Left hindlimb (tissue), 1 donor: ENCODE measurements at places on chromosomes 1 and 21.

DNA sequence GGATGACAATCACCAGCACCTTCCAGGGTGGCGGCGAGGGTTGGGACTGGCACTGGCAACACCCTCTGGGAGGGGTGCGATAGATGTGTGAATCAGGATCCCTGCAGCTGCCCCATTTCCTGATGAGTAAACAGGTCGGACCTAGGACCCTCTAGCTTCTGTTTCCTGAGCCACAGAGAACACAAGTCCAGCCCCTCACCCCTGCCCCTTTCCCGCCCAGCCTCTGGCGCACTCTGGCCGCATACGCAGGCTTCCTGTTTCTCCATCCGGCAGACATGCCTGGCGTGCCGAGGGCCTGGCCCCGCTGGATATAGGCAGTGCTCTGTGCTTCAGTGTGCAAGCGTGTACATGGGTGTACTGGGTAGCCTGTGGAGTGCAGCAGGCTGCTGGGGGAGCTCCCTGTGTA lies 4.6 kb downstream of the PEAR1 start:
- peak; percentile 83 for DNase-seq

DNA sequence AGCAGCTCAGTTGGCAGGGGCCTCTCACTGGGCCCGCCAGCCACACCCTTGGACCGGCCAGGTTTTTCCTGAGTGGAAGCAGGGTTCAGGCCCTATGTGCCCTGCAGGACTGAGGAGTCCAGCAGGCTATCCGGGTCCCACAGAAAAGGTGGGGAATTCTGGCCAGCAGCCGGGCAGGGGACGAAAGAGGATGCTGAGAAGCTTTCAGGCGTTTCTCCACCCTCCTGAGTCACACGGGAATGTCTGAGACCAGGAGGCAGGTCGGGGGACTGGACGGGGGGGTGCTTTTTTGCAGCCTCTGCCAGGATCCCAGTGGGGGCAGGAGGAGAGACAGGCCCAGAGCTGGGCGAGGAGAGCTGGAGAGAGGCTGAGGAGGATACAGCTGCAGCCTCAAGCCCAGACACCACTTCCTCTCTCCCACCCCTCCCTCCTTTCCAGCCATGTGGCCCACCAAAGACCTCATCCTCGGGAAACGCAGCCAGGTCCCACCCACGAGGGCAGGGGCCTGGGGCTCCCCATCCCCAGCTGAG lies 105.4 kb downstream of the SPSB1 start:
- DNase-seq = peak; percentile 78

DNA sequence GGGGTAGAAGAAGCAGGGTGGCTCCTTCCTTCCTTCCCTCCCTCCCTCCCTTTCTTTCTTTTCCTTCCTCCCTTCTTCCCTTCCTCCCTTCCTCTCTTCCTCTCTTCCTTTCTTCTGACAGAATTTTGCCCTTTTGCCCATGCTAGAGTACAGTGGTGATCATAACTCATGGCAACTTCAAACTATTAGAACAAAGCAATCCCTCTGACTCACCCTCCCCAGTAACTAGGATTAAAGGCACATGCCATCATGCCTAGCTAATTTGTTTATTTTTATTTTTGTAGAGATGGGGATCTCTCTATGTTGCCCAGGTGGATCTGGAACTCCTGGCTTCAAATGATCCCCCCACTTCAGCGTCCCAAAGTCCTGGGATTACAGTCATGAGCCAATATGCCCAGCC lies 10.0 kb upstream of the RPE65 start:
- no peak for DNase-seq

GRCh38 chr1:68173936-68174737 lies 58.2 kb downstream of the WLS start:
- peak; percentile 71 for DNase-seq

DNA sequence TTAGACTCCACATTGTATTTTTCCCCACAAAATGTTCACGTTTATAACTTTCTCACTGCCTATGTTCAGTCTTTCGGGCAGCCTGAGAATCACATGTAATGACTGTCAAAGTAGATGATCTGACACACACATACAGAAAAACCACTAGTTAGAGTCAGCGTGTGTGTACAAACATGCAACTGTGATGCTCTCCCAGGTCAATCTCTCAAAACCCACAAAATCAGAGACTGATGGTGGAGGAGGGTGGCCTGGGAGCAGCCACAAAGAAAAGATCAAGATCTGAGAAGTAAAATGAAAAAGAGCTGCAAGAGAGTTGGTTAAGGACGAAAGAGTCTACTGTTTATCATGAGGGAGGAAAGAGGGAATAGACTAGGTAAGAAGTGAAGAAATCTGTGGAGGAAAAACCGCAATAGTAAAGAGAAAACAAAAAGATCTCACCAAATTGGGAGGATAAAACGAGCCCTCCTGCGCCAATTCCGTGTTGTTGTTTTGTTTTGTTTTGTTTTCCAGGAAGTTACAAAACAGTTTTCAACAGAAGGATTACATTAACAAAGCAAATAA lies 2.3 kb downstream of the EGLN1 start:
- DNase-seq = no peak

DNA sequence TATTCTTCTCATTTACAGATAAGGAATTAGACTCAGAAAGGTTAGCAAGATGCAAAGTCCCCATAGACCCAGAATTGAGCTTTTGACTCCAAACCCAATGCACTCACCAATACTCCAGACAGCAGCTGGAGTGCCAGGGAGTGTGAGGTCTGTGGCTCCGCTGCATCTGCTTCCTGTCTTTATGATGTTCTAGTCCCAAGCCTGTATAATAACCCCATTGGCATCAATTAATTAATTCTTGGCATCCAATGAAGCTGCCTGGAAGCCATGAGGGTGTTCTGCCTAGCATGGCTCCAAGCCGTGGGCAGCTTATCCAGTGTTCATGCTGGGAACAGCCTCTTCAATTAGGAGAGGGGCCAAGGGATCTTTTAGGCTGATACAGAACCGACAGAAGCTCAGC lies 188.7 kb downstream of the GIPC2 start:
- DNase-seq = no peak

- DNase-seq = no peak
These were observed 76.3 kb upstream of the COX20 start for GRCh38 chr1:244759158-244759557.

GRCh38 chr1:25089772-25090171 lies 142.5 kb downstream of the SYF2 start:
- DNase-seq = no peak

- peak; percentile 69 for DNase-seq
These were observed 633.8 kb downstream of the PTPRC start for GRCh38 chr1:199272628-199273086.

DNA sequence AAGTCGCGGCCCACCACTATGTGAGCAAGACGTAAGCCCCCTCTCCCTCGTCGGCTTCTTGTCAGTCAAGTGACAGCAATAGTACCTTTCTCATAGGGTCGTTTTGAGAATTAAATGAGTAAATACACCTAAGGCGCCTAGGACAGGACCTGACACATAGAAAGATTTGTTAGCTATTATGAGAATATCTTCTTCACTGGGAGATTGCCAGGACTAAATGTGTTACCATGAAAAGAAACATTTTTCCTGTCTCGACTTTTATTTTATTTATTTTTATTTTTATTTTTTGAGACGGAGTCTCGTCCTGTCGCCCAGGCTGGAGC lies 798 bp downstream of the PMF1 start:
- DNase-seq = no peak

- DNase-seq = peak; percentile 54
These were observed 17.0 kb upstream of the CD2 start for GRCh38 chr1:116737020-116737854.

- DNase-seq = peak; percentile 64
These were observed 18.5 kb upstream of the SAMD11 start for GRCh38 chr1:905071-905749.

DNA sequence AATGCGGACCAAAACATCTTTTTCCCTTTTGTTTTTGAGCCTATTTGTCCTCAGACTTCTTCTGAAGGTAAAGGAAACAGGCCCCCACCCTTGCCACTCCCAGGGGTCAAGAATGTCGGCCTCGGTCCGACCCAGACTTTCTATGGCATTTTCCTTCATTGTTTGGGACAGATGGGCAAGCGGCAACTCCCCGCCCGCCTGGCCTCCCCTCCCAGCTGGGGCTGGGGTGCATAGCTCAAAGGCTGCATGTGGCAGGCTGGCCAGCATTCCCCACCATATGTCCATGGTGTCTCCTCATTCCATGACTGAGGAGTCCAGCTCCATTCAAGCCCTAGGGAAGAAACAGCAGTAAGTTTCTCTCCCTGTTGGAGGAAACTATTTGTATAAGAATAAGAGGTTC lies 29.4 kb upstream of the TSPEAR start:
- DNase-seq = no peak

GRCh38 chr1:184497959-184498723 lies 111.3 kb downstream of the C1orf21 start:
- no peak for DNase-seq

GRCh38 chr1:59976194-59977074 lies 49.9 kb upstream of the CYP2J2 start:
- peak; percentile 66 for DNase-seq

DNA sequence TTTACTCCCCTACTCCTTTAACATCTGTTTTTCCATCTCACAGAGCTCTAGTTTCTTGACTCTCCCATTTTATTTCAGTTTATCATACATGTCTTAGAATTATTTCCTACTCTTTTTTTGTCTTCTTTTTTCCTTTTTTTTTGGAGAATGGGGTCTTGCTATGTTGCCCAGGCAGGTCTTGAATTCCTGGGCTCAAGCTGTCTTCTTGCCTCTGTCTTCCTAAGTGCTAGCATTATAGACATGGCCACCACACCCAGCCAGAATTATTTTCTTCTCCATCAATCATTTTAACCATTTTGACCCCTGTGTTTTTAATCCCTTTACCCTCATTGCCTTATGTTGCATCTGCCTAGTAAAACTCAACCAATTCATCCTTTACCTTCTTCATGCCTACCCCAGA lies 123.2 kb upstream of the KIAA1614 start:
- DNase-seq = no peak

DNA sequence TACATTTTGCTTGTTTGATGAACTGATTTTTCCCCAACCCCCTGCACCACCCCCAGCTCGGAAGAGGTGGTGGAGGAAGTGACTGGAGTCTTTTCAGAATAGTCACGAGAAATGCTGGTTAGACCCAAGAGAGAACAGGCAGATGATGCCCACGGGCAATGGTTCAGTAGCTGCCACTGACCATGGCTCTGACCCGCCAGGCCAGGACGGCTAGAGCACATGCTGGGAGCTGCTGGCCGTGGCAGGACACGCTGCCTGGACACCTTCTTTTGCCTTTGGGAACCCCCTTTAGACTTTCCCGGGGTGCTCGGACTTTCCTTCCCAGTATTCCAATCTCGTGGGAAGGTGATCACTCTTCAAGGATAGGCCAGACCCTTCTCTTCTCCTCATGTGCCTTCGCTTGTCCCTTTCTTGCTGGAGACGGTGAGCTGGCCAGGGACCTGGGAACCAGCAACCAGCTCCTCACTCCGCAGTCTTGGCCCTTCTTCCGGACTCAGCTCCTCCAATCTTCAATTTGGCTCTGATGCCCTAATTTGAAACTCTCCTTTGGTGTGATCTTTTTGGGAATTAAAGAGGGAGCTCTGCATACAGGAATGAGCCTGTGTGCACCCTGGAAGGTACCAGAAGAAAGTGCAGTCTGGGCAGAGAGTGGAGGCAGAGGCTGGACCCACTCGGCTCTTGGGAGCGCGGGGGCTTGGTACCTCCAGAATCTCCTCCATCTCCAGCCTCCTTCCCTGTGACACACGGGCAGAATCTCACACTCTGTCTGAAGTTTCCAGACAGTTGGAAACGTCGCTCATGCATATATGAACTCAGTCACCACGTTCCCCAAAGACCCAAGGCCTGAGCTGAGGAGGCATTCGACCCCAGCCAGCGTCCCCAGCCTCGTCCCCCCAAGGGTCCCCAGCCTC lies 4.0 kb upstream of the PDE9A start:
- DNase-seq = no peak

- DNase-seq = no peak
These were observed 38.9 kb downstream of the SDCCAG8 start for GRCh38 chr1:243294723-243295121.
